ENCODE measurements at places on chromosomes 13 and 19.

GRCh38 chr13:21365574-21365973, 93.5 kb downstream of the ZDHHC20 start:
- no peak for DNase-seq

- DNase-seq, result no peak
Measured at GRCh38 chr19:18852648-18853047, 20.9 kb downstream of the UPF1 start.

DNA sequence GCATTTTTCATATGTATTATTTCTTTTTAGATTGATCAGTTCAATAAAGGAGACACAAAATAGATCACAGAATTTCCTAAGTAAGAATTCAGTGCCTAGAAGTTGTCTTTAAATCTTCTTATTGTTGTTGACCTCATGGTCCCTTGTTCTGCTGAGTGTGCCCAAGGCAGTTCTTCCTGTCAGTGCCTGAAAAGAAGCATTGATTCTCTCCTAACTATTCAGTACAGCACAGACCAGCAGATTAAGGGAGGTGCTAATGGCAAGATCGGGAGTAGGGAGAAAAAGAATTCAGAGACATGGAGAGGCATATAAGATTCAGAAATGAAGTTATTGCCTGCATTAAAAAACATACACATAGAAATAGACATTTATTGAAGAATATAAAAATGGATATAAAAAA, 180.5 kb upstream of the PCDH9 start:
- DNase-seq, result no peak

- no peak for DNase-seq
Measured at GRCh38 chr19:28577666-28578065, 635.3 kb downstream of the UQCRFS1 start.

DNA sequence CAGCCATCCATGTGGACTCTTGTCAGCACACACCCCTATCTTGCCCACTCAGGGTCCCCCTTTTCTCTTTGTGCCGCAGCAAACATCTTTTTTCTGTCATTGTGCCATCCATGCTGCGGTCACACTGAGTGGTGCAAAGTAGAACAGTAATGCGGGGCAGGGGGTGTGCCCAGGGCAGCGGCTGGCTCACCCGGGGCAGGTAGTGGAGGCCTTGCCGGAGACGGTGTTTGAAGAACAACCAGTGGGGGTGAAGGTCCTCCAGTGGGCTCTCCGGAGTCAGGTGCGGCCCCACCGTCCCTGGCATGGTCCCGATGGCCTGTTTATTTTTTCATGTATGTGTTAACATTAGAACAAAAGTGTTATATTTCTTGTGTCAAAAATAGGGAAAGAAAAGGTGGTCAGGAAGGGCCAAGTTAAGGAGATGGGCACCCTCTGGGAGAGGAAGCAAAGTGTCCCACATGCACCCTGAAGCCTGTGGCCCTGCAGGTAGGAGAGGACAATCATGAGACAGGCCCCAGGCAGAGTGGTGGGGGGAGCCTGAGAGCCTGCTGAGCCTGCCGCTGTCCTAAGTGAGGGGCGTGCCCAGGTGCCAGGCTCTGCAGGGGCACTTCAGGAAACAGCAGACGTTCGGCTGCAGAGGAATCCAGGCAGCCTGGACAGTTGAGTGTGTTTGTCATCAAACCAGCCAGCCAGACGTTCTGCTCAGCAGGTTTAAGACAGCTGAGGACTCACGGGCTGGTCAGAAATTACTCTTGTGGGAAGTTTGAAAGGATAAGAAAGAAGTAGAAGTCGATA, 12.3 kb downstream of the TSSK6 start:
- DNase-seq, result no peak

DNA sequence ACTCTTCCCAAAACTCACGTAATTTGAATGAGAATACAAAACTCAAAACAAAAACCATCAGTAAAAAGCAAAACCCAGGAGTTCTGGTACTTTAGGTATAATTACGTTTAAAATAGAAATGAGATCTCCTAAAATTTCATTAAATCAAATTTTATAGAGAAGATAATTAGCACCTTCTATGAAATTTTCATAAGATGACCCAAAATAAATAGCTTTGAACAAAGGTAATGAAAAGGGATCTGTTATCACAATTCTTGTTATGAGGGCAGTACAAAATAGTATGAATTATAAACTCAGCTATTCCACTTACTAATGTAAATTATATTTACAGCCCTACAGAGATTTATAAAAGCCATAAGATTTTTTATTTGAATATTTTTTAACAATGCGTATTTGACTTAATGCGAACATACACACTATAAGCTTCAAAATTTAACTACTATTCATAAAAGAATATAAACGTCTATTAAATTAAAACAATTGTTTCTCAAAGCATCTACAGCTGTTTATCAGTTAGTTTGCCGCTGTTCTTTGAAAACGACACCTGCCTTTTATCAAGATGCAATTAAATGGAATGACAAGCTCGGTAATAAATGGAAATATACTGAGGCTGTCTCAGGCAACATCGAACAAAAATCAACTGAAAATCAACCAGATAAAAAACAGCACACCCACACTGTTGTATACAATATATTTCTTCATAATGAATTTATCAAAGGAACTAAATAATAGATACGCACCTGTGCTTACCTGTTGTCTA, 63.8 kb downstream of the KCNRG start:
- no peak for DNase-seq

DNA sequence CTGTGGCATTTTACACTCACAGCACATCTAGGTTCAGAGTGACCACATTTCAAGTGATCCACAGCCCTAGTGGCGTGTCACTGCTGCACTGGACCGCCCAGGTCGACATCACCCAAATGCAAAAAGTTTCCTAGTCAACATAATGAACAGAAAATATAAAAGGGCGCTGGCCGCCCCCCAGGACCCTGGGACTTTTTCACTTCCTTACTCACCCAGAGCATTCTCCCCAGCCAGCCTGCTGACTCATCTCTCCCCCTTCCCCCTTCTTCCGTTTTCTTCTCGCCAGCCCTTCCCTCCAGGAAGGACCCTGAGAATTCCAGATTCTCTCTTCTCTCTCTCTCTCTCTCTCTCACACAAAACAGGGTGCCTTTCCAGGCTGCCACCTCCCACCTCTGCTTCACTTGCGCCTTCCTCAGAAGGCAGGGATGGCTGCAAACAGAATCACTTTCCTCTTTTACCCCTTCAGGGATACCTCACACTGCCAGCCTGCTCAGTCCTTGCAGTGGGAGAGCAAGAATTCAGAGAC, 21.0 kb upstream of the GRWD1 start:
- peak; percentile 57 for DNase-seq

GRCh38 chr13:23022704-23023103, 158.1 kb upstream of the SGCG start:
- DNase-seq, result no peak

DNA sequence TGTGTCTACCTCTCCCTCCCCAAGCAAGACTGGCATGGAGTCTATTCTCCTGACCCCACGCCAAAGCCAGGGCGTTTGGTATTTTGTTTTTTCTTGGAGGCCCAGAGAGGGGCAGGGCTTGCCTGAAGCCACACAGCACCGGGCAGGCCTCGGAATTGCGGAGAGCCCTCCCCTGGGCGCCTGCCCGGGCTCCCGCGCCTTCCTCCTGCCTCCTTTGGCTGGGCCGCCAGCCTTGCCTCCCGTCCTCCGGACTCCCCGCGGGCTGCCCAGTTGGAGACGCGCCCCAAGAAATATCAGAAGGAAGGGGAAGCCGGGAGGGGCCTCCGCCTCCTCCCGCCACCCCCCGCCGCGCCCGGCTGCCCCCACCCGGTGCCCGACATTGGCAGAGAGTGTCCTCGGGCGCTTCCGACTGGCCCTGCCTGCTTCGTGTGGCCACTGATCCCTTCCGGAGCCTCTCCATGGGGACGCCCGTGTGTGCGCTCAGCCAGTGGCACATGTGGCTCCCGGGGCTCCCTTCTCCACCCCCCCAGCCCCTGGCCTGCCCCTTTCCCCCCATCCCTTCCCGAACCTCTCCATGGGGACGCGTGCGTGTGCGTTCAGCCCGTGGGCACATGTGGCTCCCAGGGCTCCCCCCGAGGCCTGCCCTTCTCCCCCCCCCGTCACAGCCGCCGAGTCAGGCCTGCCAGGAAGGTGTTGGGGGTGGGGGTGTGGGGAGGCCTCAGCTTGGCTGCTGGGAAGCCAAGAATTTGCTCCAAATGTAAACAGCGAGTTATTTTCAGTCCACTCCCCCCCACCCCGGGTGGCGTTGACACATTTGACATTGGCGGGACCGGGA, 37.3 kb downstream of the NFIC start:
- DNase-seq, result peak; percentile 53

DNA sequence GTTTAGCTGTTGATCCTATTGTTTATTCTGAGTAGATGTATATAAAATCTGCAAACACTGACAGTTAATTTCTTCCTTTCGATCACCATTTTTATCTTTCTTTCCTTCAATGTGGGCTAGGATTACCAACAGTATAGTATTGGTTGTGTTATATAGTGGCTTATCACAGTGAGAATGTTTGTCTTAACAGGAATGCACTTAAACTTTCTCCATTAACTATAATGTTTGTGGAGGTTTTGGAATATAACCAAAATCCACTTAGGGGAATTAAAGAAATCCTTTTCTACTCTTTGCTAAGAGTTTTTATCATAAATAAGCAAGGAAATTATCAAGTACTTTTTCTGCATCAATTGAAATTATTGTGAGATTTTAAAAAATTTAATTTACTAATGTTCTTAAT, 244.6 kb downstream of the LACC1 start:
- no peak for DNase-seq

DNA sequence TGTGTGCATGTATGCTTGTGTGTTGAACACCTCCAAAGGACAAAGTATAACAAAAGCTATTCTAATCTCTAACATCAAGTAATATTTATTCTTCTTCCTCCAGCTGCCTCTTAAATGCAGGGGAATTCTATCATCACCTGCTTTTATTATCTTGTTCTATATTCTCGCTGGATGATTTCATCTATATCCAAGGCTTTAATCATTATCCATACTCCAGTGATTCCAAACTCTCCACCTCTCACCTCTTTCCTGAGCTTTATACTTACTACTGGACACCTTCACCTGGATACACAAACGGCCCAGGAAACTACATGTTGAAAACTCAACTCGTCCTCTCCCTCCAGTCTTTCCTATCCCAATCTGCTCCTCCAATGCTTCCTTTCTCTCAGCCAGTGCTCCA, 418.6 kb downstream of the KLF5 start:
- DNase-seq, result no peak

Measured in K562 (cell line).